ENCODE measurements at places on chromosomes 1 and 21.

DNA sequence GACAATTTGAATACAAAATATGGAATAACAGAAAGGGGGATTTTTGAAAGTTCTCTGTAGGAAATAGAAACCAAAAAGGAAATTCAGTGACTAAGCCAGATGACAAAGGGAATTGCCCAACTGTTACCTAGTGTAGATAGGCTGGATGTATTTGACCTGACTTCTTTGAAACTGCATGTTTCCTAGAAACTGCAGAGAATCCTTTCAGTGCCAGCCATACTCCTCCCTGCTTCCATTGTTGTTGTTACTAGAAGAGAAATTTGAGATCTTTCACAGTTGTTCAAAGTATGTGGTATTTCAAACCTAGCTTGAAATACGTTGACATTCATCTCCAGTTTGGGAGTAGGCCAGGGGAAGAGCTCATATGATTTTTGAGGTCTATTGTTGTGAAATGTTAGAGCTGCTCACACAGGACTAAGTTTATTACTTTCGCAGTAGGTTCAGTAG, 1.8 kb upstream of the GBP5 start:
- no peak for DNase-seq

- DNase-seq = no peak
Measured at GRCh38 chr1:240309769-240310168, 218.1 kb downstream of the FMN2 start.

GRCh38 chr1:115558275-115558674, 83.5 kb upstream of the VANGL1 start:
- DNase-seq = no peak

GRCh38 chr1:19209439-19209989, 552 bp downstream of the UBR4 start:
- DNase-seq = peak; percentile 14

DNA sequence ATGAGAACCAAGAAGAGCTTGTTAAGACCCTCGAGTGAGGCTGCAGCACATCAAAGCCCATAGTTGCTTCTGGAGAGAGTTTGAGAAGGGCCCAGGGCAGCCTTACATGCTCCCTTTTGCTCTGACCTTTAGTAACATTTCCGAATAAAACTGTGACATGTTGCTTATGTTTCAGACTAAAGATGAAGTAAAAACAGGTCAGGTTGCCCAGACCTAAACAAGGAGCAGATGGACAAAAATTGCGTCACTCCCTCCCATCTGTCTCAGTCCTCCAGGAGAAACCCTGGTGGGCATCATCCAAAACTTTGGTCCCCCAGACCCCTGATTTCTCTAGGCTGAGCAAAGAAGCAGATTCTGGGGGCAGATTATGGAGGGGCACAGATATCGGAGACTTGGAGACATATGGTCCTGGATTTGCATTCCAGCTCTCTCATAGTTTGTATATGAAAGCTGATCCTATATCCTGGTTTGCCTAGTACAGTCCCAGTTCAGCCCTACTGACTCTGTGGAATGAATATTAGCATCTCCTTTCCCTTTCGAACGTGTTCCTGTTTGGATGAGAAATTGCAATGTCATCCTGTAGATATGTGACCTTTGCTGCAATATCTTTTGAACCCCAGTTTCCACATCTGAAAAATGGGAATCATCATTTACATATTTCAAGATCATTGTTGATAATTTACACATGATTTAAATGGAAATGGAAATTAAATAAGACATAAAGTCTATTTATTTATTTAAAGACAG, 304.9 kb upstream of the USP24 start:
- peak; percentile 26 for DNase-seq

- DNase-seq = no peak
Measured at GRCh38 chr1:229140119-229140396, 130.9 kb upstream of the RAB4A start.

GRCh38 chr1:152067150-152067549, 21.7 kb downstream of the TCHHL1 start:
- no peak for DNase-seq

- DNase-seq = no peak
Measured at GRCh38 chr1:223794136-223794880, 51.4 kb downstream of the TP53BP2 start.

DNA sequence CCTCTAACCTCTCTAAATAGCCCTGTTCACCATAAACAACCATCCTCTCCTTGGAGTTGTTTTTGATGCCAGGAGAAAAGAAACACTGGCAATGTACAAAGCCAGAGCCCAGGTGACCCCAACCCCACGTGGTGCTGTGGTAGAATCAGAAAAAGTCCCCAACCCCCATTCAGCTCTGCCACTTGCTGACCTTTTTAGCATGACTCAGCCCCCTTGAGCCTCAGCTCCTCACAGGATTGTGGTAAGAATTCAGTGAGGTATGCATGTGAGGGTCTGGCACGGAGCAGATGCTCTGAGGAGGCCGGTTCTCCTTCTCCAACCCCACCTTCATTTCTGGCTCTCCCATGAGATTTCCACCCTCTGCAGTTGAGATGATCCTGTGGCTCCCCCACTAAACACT, 11.1 kb upstream of the CHI3L1 start:
- peak; percentile 71 for DNase-seq

DNA sequence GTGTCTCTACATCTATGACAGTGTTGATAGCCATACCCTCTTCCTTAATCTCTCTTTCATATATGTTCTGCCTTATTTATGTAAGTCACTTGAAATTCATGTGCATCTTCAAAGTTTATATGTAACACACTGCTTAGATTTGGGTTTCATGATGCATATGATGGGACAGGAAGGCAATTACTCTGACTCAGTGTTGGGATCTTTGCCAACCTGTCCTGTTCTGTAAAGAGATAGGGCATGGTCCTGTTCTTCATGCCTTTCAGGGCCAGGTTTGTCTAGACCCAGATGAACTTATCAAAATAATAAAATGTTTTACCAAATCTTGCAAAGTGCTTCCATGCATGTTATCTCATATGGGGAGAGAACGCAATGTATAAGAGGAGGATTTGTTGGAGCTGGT, 69.5 kb downstream of the TMPRSS15 start:
- DNase-seq = no peak

GRCh38 chr21:34679051-34679450, 10.3 kb downstream of the CLIC6 start:
- no peak for DNase-seq

- DNase-seq = no peak
Measured at GRCh38 chr1:155177918-155178281, 4.3 kb downstream of the TRIM46 start.

GRCh38 chr1:36051821-36052220, 32.1 kb upstream of the TEKT2 start:
- DNase-seq = no peak

DNA sequence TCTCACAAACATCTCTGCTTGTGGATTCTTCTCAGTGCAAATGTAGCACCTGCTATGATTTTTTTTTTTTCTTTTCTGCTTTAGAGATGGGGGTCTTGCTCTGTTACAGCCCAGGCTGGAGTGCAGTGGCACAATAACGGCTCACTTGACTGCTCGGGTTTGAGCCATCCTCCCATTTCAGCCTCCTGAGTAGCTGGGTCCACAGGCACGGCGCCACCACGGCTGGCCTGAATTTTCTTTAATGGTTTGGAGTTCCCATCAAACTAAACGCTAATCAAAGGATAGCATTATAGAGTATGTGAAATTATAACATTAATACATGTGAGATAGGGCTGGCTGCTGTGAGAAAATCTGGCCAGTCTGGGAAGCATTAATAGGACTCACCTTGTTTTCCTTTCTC, 7.2 kb upstream of the PTGER3 start:
- DNase-seq = no peak

GRCh38 chr1:195908121-195908520, 700.1 kb downstream of the KCNT2 start:
- DNase-seq = no peak

DNA sequence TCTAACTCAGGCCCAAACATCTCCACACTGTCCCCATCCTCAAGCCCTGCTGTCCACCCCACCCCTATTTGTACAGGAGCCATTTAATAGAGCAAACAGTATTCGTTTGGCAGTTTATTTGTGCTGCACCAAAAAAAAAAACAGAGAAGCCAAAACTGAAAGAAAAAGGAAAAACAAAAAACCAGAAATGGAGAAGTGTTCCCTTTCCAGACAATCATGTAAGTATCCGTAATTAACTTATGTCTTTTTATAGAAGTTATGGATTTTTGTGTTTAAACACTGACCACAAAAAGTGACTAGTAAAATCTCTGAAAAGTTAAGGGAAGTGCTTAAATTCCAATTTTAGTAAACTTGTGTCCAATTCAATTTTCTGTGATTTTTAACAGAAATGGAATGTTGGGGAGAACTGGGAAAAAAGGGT, 40.4 kb upstream of the ZBTB18 start:
- DNase-seq = no peak

GRCh38 chr1:33743221-33743998, 120.5 kb upstream of the HMGB4 start:
- no peak for DNase-seq

- no peak for DNase-seq
Measured at GRCh38 chr1:75469586-75470173, 141.2 kb downstream of the SLC44A5 start.

DNA sequence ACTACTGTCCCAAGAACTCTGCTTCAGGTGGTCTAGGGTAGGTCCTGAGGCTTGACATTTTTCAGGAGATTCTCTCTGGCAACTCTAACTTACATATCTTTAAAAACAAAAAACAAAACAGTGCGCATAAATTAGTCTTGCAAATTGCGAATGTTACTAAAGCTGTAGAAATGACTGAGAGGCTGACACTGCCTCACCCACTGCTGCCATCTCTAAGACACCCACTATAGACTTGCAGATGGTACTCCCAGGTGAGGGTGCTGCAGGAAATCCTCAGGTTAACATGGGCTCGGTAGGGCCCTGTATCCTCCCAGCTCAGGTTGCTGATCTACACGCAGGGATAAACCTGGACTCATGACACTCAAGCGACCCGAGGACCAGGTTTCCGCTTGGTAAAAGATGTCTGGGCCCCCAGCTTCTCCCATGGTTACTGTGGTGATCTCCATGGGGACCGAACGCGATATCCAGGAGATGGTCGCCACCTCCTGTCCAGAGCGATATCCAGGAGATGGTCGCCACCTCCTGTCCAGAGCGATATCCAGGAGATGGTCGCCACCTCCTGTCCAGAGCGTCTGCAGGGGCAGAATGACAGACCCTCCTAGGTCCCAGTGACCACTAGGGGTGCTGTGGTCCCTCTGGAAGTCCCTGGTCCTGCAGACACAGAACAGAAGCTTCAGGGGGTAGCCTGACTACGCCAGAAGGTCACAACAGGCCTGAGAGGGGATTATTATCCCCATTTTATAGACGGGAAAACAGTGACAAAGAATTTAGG, 16.2 kb upstream of the LY9 start:
- no peak for DNase-seq

DNA sequence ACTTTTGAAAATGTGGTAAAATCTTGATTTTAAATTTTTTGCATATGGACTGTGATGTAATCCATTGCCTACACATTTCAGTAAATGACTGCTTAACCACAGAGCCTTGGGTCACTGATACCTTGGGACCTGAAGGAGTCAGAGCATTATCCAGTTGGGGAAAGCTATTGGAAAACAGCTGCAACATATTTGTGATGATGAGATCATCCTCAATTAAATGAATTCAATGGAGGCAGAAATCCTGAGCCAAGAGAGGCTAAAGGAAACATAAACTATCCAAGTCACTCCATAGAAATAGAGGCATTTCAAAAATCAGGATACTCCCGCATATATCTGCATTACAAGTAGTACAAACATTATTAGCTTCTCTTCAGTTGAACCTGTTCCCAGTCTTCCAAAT, 99.8 kb upstream of the PRMT6 start:
- DNase-seq = no peak

- no peak for DNase-seq
Measured at GRCh38 chr1:29284961-29285560, 48.7 kb downstream of the PTPRU start.

DNA sequence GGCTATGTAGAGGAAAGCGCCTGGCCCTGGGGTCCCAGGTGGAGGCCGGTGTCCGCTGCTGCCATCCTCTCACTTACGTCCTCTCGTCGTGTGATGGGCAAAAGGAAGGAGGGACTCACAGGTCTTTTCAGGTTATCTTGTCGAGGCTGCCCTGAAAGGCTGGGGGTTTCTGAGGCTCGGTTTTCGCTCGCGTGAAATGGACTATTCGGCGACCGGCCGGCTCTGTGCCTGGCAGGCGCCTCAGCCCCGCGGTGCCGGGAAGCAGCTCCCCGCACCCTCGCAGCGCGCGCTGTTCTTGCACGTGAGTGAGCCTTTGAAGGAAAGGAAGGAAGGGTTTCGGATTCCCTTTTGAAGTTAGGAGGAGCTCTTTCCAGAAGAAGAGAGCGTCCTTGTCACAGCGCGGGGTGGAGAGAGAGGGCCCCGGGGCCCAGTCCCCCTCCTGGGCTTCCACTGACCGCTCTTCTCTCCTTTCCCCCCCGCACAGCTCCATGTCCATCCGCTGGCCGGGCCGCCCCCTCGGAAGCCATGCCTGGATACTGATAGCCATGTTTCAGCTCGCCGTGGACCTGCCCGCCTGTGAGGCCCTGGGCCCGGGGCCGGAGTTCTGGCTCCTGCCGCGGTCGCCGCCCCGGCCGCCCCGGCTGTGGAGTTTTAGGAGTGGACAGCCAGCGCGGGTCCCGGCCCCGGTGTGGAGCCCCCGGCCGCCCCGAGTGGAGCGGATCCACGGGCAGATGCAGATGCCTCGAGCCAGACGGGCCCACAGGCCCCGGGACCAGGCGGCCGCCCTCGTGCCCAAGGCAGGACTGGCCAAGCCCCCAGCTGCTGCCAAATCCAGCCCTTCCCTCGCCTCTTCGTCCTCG, 57.2 kb downstream of the AJAP1 start:
- DNase-seq = no peak

DNA sequence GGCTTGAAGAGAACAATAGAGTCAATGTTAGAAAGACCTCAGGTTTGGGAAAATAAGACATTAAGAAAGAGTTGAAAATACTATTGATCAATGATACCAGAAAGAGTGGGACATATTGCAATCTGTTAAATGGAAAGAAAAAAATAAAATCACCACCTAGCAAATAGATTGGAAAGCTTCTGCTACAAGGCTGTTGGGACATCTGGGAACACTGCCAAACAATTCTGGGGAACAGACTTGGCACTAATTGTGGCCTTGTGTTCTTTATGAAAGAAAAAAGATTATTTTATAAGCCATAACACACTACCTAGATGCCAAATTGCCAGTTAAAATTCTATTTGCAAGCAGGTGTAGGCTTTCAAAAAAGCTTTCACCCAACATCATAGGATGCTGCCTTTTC, 137.8 kb downstream of the TSEN15 start:
- DNase-seq = no peak

DNA sequence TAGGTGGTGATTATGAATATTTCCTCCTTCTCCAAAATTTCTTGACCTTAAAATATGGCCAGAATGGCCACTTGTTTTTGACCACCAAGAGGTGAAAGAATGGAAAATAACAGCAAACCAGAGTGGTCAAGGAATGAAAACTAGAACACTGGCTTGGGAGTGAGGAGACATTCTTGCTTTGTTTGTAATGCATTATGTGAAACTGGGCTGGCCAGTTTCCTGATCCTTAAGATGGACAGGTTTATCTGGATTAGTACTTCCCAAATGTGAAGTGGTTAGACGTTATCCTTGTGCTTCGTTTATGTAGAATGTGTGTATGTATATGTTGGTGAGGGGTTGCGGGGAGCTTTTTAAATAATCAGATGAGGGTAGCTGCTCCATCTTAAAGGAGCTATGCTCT, 12.8 kb downstream of the PLA2G4A start:
- no peak for DNase-seq

Measured in RCC 7860 (cell line).